ENCODE measurements at places on chromosomes 3 and 15.

DNA sequence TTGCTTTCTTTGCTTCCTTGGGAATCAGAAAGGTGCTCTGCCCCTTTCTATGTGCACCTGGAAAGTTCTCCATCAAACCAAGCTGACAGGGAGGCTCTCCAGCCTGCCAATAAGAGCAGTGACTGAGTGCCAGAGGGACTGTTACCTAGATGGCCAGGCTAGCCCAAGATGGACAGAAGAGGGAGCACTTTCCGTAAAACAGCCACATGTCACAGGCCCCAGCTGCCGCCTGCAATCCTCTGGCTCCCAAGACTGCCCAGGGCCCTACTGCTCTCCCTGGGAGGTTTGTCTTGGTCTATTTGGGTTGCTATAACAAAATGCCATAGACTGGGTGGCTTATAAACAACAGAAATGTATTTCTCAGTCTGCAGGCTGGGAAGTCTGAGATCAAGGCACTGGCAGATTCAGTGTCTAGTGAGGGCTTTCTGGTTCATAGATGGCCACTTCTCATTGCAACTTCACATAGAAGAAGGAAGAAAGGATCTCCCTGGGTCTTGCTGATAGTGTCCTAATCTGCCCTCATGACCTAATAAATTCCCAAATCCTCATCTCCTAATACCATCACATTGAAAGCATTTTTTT is 72.3 kb downstream of the TAMM41 start:
- DNase-seq: no peak
- H3K4me1 ChIP-seq: peaks cover 23% of the 10 kb centered on the region
- H3K4me3 ChIP-seq: no peak overlapping the region
- no peaks in the 10 kb centered on the region for H3K27me3 ChIP-seq
- peaks cover 2% of the 10 kb centered on the region for H3K36me3 ChIP-seq
- no peak overlapping the region for H3K27ac ChIP-seq

GRCh38 chr3:187804120-187804744 is 59.0 kb upstream of the BCL6 start:
- peak overlapping the region; percentile 20 for H3K4me3 ChIP-seq
- no peak for DNase-seq
- peaks cover 73% of the 10 kb centered on the region for H3K4me1 ChIP-seq
- H3K36me3 ChIP-seq: peaks cover 16% of the 10 kb centered on the region
- H3K27me3 ChIP-seq: no peaks in the 10 kb centered on the region
- H3K27ac ChIP-seq: peak overlapping the region; percentile 94

DNA sequence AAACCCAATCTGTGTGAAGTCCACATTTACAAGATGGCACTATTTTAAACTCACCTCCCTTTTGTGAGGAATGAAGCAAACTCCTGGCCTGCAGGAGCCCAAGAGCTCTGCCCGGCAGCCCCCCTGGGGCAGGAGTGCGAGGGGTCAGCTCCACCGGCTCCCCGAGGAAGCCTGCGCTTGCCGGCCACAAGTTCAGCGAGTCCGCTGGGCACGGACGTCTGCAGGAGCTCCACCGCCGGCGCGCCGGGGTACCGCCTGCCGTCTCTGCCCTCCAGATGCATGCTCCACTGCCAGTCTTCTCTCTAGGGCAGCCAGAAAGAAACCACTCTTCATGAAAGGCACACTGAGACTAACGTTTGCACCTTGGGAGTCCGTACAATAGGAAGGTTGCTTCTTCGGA is 17.5 kb downstream of the OCA2 start:
- no peak for DNase-seq
- H3K36me3 ChIP-seq: no peaks in the 10 kb centered on the region
- H3K27me3 ChIP-seq: peaks cover 6% of the 10 kb centered on the region
- peaks cover 5% of the 10 kb centered on the region for H3K4me1 ChIP-seq
- H3K27ac ChIP-seq: no peak overlapping the region

GRCh38 chr3:114057011-114057347 is 442 bp downstream of the QTRT2 start:
- peak overlapping the region; percentile 91 for H3K4me3 ChIP-seq
- H3K4me1 ChIP-seq: peaks cover 29% of the 10 kb centered on the region
- peaks cover 5% of the 10 kb centered on the region for H3K36me3 ChIP-seq
- peak; percentile 8 for DNase-seq
- no peaks in the 10 kb centered on the region for H3K27me3 ChIP-seq

GRCh38 chr3:143266927-143267326 is 147.4 kb downstream of the CHST2 start:
- H3K4me1 ChIP-seq: peaks cover 10% of the 10 kb centered on the region
- no peak overlapping the region for H3K4me3 ChIP-seq
- no peak for DNase-seq
- H3K27me3 ChIP-seq: no peaks in the 10 kb centered on the region

- H3K27ac ChIP-seq: no peak overlapping the region
- no peaks in the 10 kb centered on the region for H3K4me1 ChIP-seq
- no peaks in the 10 kb centered on the region for H3K36me3 ChIP-seq
- DNase-seq: no peak
Observed at GRCh38 chr3:30145281-30145680, 461.1 kb upstream of the TGFBR2 start.

DNA sequence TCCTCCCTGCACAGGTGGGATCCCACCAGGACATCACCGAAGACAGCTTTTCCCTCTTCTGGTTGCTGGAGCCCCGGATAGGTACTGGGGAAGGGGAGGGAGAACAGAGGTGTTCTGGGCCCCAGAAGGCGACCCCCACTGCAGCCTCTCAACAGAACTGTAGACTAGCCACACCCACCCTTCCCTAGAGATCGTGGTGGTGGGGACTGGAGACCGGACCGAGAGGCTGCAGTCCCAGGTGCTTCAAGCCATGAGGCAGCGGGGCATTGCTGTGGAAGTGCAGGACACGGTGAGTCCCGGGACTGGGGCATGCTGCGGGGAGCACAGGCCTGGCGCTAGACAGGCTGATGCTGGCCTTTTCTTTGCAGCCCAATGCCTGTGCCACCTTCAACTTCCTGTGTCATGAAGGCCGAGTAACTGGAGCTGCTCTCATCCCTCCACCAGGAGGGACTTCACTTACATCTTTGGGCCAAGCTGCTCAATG is 809 bp downstream of the NDUFAF3 start:
- peak overlapping the region; percentile 99 for H3K27ac ChIP-seq
- no peak for DNase-seq
- H3K27me3 ChIP-seq: no peaks in the 10 kb centered on the region
- peaks cover 61% of the 10 kb centered on the region for H3K36me3 ChIP-seq
- H3K4me3 ChIP-seq: peak overlapping the region; percentile 95

GRCh38 chr15:77852241-77853007 is 219.7 kb upstream of the LINGO1 start:
- H3K27me3 ChIP-seq: peaks cover 13% of the 10 kb centered on the region
- no peak overlapping the region for H3K27ac ChIP-seq
- no peaks in the 10 kb centered on the region for H3K4me1 ChIP-seq
- no peaks in the 10 kb centered on the region for H3K36me3 ChIP-seq
- no peak overlapping the region for H3K4me3 ChIP-seq
- no peak for DNase-seq

GRCh38 chr15:30921106-30921505 is 17.4 kb downstream of the FAN1 start:
- H3K27me3 ChIP-seq: no peaks in the 10 kb centered on the region
- H3K27ac ChIP-seq: no peak overlapping the region
- H3K36me3 ChIP-seq: peaks cover 35% of the 10 kb centered on the region
- no peak overlapping the region for H3K4me3 ChIP-seq
- no peak for DNase-seq

DNA sequence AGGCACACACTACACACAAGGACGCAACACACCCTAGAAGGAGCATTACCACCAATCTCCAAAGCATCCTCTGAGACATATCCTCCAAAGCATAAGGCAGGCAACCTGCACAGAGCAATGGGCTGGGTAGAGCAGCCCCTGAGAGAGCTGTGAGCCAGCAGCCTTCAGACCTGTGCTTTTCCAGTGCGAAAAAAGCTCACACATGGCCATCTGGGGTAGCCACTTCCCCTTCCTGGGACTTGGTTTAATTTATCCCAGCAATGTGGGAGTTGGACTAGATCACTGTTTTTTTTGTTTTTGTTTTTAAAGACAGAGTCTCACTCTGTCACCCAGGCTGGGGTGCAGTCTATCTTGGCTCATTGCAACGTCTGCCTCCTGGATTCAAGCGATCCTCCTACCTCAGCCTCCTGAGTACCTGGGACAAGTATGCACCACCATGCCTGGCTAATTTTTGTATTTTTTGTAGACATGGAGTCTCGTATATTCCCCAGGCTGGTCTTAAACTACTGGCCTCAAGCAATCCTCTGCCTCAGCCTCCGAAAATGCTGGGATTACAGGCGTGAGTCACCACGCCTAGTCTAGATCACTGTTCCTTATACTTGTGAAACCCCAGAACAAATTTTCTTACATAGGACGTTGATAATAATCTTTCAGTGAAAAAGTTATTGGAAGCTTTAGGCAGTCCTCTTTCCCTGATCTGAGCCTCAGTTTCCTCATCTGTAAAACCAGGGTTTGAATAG is 18.9 kb downstream of the PTPN23 start:
- H3K4me1 ChIP-seq: peaks cover 5% of the 10 kb centered on the region
- no peak overlapping the region for H3K4me3 ChIP-seq
- H3K36me3 ChIP-seq: peaks cover 14% of the 10 kb centered on the region

- no peak for DNase-seq
- peak overlapping the region; percentile 73 for H3K4me3 ChIP-seq
- peaks cover 83% of the 10 kb centered on the region for H3K4me1 ChIP-seq
- peak overlapping the region; percentile 91 for H3K27ac ChIP-seq
- H3K36me3 ChIP-seq: peaks cover 53% of the 10 kb centered on the region
Observed at GRCh38 chr3:56789076-56789475, 12.7 kb downstream of the ARHGEF3 start.

GRCh38 chr15:27426805-27427204 is 455.8 kb downstream of the GABRG3 start:
- H3K27me3 ChIP-seq: no peaks in the 10 kb centered on the region
- no peaks in the 10 kb centered on the region for H3K4me1 ChIP-seq
- H3K27ac ChIP-seq: no peak overlapping the region

- peak overlapping the region; percentile 83 for H3K4me3 ChIP-seq
- no peaks in the 10 kb centered on the region for H3K27me3 ChIP-seq
- peaks cover 77% of the 10 kb centered on the region for H3K4me1 ChIP-seq
- DNase-seq: peak; percentile 13
- H3K27ac ChIP-seq: peak overlapping the region; percentile 99
Observed at GRCh38 chr3:13013151-13013561, 60.1 kb downstream of the IQSEC1 start.

DNA sequence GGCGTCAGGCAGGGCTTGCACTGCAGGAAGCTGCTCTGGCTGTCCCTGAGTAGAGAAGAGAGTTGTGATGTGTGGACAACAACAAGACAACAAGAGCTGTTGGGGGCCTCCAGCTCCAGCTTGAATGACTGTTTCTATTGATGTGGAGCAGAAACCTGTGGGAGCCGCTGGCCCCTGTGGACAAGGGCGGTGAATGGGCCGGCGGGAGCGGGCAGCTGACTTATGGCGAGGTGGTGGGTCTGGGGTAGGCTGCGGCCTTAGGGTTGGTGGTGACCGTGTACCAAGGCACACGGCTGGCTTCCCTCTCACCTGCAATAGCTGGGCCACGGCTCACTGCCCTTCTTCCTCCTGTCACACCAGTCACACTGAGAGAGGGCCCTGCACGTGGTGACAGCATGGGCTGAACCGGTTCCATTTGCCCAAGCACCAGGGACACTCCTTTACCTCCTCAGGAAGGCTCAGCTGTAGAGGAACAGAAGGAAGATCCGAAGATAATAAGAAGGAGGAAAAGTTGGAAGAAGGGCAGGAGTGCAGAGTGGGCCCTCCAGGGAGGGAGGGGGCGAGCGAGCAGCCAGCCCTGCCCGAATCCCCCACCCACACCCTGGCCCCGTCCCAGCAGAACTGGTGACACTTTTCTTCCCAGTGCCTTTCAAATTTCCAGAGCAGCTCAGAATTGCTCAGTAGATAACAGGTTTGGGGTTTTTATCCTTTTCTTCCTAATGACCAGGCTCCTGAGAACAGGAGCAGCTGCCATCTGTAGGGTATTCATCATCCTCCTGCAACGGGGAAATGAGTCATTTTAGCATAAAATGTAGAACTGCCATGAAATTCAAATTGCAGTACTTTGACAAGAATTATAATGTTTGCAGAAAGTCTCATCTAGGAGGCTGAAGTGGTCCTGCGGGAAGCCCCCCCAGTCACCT is 136.9 kb downstream of the TJP1 start:
- H3K27me3 ChIP-seq: no peaks in the 10 kb centered on the region
- DNase-seq: no peak
- no peaks in the 10 kb centered on the region for H3K4me1 ChIP-seq
- no peak overlapping the region for H3K27ac ChIP-seq

DNA sequence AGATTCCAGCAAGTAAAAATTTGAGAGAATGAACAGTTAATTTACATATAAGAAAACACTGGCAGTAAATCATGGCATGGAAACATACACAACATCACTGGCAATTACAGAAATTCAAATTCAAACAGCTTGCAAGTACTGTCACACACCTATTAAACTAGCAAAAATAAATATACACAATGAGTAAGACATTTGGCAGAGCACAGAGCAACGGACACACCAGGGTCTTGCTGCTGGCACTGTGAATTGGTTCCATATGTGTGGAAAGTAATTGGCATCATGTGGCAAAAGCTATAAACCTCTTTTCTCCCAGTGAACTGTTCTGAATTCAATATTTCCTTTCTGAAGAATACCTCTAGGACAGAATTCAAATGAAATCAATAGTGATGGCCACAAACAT is 78.3 kb downstream of the LRRK1 start:
- H3K4me3 ChIP-seq: no peak overlapping the region
- peaks cover 20% of the 10 kb centered on the region for H3K27me3 ChIP-seq
- no peak for DNase-seq
- no peak overlapping the region for H3K27ac ChIP-seq
- no peaks in the 10 kb centered on the region for H3K36me3 ChIP-seq

GRCh38 chr3:61520966-61521628 is 40.3 kb upstream of the PTPRG start:
- H3K27ac ChIP-seq: peak overlapping the region; percentile 52
- peak overlapping the region; percentile 39 for H3K4me3 ChIP-seq
- no peaks in the 10 kb centered on the region for H3K27me3 ChIP-seq
- peaks cover 36% of the 10 kb centered on the region for H3K4me1 ChIP-seq

GRCh38 chr15:69119001-69119400 is 41.4 kb upstream of the GLCE start:
- no peak overlapping the region for H3K27ac ChIP-seq
- H3K4me3 ChIP-seq: no peak overlapping the region
- H3K4me1 ChIP-seq: no peaks in the 10 kb centered on the region
- H3K36me3 ChIP-seq: no peaks in the 10 kb centered on the region

DNA sequence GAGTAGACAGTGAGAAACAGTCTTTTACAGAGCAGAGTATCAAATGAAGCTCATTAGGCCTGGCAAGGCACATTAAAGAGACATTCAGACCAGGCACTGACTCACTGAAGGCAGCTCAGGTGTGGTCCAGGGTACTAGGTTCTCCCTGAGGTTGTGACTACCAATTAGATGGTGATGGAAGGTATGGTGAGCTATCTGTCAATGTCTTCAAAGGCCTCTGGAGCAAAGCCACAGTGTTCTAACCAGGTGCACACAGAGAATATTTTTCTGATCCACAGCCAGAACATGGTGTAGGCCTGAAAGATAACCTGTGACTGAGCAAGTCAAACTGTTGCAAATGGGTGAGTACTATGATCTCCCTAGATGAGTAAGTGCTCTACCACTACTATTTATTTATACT is 51.5 kb downstream of the EOMES start:
- no peaks in the 10 kb centered on the region for H3K36me3 ChIP-seq
- no peaks in the 10 kb centered on the region for H3K27me3 ChIP-seq
- DNase-seq: no peak
- no peak overlapping the region for H3K27ac ChIP-seq
- peaks cover 18% of the 10 kb centered on the region for H3K4me1 ChIP-seq
